ENCODE measurements at places on chromosomes 13 and 19. TPM values are rescaled to one million over a fixed set of nuclear protein-coding genes. Genes with fewer than 3 reads are reported as not detected.
A peak's percentile ranks its signal among the peaks of the same experiment; 100 is the strongest.

CD79A gene
- 3.7 TPM for total RNA-seq

ZNF582 gene
- 1.5 TPM for total RNA-seq

PEX11G gene
- total RNA-seq: not detected

FARP1 gene
- total RNA-seq: not detected

NXNL1 gene
- not detected for total RNA-seq

KCNN4 gene
- 9.7 TPM for total RNA-seq

RNF225 gene
- total RNA-seq: 0.55 TPM

LYPD3 gene
- total RNA-seq: 35.6 TPM

POU4F1 gene
- total RNA-seq: 0.11 TPM

NECTIN2 gene
- 1.8 TPM for total RNA-seq

C19orf73 gene
- 1.5 TPM for total RNA-seq

DNA sequence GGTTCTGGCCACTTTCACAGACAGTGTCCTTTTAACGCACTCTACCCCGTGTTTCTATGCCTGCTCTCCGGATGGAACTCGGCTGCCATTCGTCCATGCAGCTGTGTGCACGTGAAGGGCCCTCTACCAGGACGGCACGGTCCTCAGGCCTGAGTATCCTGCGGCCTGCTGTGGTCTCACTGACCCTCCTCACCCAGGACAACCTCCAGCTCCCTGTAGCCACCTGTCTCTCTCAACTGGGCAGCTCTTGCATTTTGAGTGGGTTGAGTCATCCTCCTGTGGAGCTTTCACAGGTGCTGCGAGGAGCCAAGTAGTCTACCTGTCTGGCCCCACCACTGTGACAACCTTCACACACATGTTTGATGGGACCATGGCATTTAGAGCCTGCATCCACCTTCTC, 321.7 kb upstream of the TSHZ3 start:
- H3K4me3 ChIP-seq: no peak overlapping the region
- H3K27me3 ChIP-seq: no peaks in the 10 kb centered on the region
- H3K36me3 ChIP-seq: no peaks in the 10 kb centered on the region
- no peak overlapping the region for H3K27ac ChIP-seq
- H3K4me1 ChIP-seq: no peaks in the 10 kb centered on the region
- DNase-seq: no peak

DNA sequence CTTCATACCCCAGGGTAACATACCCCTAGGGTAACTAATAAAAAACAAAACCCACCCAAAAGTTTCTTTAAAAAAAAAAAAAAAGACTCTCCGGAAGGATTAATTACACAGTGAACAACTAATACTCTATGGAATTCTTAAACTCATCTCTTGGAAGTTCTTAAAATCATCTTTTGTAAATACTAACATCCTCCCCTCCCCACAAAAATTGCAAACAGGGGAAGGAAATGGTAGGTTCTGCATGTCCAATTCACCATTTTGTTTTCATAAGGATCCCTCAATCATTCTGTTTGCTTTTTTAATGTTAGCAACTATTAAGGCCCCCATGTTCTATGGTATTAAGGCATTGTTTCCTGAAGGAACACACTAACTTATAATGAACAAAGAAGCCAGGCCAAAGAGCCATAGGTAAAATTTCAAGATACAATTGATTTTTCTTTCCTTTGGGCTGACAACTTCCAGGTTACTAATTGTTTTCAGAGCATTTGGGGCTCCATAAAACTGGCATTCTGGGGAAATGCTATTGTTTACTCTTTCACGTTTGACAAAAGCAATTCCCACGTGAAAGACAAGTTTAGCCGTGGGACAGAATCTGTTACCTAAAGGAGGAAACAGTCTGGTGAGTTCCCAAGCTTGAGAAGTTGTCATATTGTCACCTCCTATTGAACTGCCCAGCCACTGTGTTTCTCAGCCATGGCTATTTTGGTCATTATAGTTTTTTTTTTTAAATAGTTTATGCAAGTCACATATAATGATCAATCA, 107.0 kb downstream of the FLT1 start:
- H3K4me1 ChIP-seq: no peaks in the 10 kb centered on the region
- no peak for DNase-seq
- H3K27me3 ChIP-seq: peaks cover 4% of the 10 kb centered on the region

- H3K4me3 ChIP-seq: no peak overlapping the region
- H3K27me3 ChIP-seq: peaks cover 25% of the 10 kb centered on the region
- no peaks in the 10 kb centered on the region for H3K36me3 ChIP-seq
- no peak for DNase-seq
These were observed 47.5 kb downstream of the COLGALT1 start for GRCh38 chr19:17602872-17603510.

DNA sequence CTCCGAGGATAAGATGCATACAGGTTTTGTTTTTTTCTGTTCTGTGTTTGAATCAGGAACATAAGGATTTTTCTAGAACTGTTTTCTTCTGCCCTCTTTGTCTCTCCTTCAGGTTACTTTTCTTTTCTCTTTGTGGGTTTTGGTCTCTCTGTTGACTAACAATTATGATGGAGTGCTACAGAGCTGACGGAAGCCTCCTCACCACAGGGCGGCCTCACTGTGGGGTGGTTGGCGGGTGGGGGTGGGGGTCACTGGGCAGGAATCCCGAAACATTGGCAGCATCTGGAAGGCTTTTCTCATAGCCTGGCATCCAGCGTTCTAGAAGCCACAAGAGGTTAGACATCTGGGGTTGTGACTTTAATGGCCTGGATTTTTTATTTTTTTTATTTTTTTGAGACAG, 12.0 kb upstream of the MATK start:
- no peaks in the 10 kb centered on the region for H3K36me3 ChIP-seq
- no peak overlapping the region for H3K4me3 ChIP-seq
- H3K27ac ChIP-seq: no peak overlapping the region
- H3K27me3 ChIP-seq: no peaks in the 10 kb centered on the region
- DNase-seq: no peak

GRCh38 chr13:76250211-76250610, 614.1 kb downstream of the LMO7 start:
- no peak for DNase-seq
- H3K27me3 ChIP-seq: no peaks in the 10 kb centered on the region
- H3K4me1 ChIP-seq: no peaks in the 10 kb centered on the region
- H3K36me3 ChIP-seq: no peaks in the 10 kb centered on the region

- peaks cover 9% of the 10 kb centered on the region for H3K4me1 ChIP-seq
- H3K27ac ChIP-seq: no peak within 1 kb of the TSS
- peaks cover 15% of the 10 kb centered on the region for H3K27me3 ChIP-seq
- no peak for DNase-seq
- H3K36me3 ChIP-seq: no peaks in the 10 kb centered on the region
These were observed at the start of gene ANGPTL8 for GRCh38 chr19:11239377-11240000. ANGPTL8 (plus strand) TSS chr19:11239619; CDS start chr19:11239638, 19 bp downstream.

DNA sequence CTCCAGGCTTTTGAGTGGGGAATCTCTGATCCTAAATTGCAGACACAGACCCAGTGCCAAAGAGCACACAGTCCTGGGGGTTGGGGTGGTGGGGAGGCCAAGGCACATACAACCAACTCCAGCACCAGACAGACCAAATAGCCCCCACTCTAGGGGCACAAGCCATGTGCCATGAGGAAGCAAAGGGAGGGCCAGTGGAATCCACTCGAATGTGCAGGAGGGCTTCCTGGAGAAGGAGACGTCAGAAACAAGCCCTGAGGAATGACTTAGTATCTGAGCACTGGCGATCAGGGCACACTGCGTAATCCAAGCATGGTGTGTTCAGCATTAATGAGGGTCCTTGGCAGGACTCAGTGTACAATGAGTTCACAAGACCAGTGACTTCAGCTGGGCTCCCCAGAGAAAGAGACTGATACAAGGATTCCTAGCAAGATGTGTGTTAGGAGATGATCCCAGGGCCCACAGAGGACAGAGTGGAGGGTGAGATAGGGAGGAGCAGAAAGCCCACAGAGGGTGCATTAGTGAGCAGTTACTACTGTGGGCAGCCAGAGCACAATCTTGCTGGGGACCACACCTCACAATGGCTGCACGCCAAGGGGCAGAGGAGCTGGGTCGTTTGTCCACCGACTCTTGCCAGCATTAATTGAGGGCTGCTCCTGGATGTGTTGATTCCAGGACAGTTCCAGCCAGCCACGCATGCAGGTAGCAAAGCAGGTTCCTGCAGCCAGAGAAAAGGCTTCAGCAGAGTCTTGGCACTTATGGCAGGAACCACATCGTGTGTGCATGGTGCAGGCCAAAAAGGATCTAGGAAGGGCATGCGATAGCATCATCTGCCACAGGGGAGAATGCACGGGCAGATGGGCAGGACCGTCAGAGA, 152.6 kb upstream of the VSTM2B start:
- H3K4me1 ChIP-seq: no peaks in the 10 kb centered on the region
- DNase-seq: no peak
- no peaks in the 10 kb centered on the region for H3K36me3 ChIP-seq
- no peak overlapping the region for H3K4me3 ChIP-seq

DNA sequence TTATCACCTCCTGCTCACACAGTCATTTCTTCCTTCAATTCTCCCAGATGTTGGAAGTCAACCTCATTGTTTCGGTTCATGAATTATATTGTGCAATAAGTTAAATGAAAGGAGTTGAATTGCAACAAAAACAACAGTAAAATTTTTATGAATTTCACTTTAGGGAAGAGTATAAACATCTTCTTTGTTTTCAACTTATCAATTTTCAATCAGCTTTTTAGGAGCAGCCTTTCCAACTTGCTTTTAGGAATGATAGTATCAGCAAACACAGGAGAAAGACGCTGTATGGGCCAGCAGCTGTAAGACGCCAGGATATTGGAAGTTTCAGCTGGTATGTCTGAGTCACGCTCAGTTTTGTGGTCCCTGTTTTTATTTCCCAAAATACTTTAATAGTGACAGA, 132.5 kb upstream of the ARGLU1 start:
- H3K4me3 ChIP-seq: no peak overlapping the region
- H3K36me3 ChIP-seq: no peaks in the 10 kb centered on the region
- H3K4me1 ChIP-seq: no peaks in the 10 kb centered on the region
- no peaks in the 10 kb centered on the region for H3K27me3 ChIP-seq
- no peak overlapping the region for H3K27ac ChIP-seq

DNA sequence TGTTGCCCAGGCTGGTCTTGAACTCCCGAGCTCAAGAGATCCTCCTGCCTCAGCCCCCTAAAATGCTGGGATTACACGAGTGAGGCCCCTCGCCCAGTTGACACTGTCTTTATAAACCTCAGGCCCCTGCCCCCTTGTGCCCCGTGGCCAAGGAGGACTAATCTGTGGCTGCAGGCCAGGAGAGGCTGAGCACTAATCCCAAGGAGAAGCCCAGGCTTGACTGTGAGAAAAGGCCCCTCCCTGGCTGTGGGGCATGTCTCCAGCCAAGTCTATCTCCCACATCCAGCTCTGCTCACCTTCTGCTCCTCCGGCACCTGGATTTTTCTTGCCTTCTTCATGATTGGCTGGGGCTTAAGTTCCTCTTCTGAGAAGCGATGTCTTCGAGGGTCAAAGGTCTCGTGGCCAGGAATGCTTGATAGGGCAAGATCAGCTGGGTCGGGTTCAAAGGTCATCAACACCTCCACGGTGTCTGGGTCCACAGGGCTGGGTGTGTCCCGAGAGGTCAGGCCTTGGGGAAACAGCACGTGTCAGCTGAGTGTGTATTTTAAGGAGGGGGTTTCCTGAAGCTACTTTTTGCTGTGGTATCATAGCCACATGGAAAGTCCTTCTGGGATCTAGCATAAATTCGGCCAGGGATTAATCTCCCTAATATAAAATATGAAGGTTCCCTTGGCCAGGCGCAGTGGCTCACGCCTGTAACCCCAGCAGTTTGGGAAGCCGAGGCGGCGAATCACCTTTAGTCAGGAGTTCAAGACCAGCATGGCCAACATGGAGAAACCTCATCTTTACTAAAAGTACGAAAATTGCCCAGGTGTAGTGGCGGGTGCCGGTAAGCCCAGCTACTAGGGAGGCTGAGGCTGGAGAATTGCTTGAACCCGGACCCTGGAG, 3.8 kb downstream of the DBP start:
- H3K27me3 ChIP-seq: no peaks in the 10 kb centered on the region
- H3K27ac ChIP-seq: peak overlapping the region; percentile 94
- H3K4me3 ChIP-seq: peak overlapping the region; percentile 71
- H3K36me3 ChIP-seq: peaks cover 48% of the 10 kb centered on the region
- DNase-seq: no peak
- H3K4me1 ChIP-seq: peaks cover 55% of the 10 kb centered on the region

GRCh38 chr19:41156207-41156606, 36.8 kb upstream of the CYP2S1 start:
- H3K4me3 ChIP-seq: no peak overlapping the region
- no peak overlapping the region for H3K27ac ChIP-seq
- no peaks in the 10 kb centered on the region for H3K36me3 ChIP-seq
- no peaks in the 10 kb centered on the region for H3K4me1 ChIP-seq

Measured in CD4-positive, alpha-beta T cell (primary cell).